ENCODE measurements at places on chromosomes 11 and 22.

GRCh38 chr11:34924714-34925113 lies 8.3 kb downstream of the PDHX start:
- no peak for DNase-seq

DNA sequence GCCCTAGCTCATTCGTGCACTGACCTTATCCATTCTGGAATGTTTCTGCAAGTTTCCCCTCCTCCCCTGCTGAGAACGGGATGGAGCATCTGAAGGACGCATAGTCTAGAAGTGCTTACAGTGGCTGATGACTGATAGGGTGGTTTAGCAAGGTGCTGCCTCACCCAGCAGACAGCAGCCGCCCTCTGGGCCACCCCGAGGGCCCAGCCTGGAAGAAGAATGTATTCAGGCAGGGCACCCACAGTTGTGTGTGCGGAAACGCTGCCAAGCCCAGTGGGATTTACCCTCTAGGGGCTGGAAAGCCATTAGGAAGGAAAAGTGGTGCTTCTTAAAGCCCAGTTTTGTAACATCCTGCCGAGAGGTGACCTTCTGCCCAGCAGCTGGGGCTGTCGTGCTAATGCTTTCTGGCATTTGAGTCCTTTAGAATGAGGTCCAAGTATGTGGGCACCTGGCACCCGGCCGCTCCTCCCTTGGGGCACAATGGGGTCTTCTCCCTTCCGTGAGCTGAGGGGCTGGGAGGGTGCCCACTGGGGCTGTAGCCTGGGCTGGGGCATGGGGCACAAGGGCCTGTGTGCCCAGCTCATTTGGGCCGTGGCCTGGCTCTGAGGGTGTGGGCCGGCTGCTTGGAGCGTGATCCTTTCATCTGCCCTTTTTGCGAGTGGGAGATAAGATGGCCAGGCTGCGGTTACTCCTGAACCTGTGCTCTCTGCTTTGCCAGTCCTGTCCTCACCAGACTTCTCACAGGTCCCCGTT lies 14.4 kb downstream of the FBLN1 start:
- no peak for DNase-seq

GRCh38 chr22:47307822-47308221 lies 545.4 kb downstream of the TBC1D22A start:
- DNase-seq = no peak

DNA sequence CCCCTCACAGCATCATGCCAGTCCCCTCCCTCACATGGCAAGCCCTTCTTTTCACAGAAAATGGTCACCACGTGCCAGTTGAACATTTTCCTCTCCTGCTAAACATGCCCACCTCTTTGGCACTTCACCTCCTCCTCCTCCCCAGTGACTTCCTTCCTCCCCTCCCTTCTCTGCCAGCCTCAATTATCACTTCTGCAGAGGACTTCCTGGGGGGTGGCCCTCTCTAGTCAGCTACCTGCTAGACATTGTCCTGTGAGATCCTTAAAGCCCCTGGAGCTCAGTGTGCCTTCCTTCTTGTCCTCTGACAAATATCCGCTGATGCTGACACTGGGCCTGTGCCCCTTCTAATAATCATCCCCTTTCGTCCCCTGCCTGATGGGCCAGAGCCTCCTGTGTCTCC lies 43.2 kb upstream of the E2F8 start:
- DNase-seq = no peak

- no peak for DNase-seq
Measured at GRCh38 chr11:26572770-26573402, 823 bp upstream of the MUC15 start.

GRCh38 chr11:63710476-63711217 lies 29.3 kb downstream of the RTN3 start:
- no peak for DNase-seq

GRCh38 chr11:30825723-30826122 lies 239.6 kb upstream of the MPPED2 start:
- DNase-seq = no peak

DNA sequence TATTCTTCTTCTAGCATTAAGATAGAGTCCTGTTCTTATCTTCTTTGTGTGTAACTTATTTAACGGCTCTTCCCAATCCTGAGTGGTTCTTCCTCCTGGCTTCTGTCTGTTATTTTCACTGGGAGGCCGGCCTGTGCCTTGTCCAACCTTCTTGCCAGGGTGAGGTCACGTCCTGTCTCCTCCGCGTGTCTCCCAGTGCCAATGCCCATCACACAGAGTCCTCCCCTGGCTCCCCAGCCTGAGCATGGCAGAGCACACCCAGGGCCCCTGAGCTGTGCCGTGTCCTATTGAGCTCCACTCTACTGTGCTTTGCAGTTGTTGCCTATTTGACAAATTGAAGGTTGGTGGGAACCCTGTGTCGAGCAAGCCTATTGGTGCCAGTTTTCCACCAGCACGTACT lies 487.3 kb downstream of the BRD1 start:
- no peak for DNase-seq

- DNase-seq = no peak
Measured at GRCh38 chr11:24585192-24585591, 88.3 kb downstream of the LUZP2 start.

DNA sequence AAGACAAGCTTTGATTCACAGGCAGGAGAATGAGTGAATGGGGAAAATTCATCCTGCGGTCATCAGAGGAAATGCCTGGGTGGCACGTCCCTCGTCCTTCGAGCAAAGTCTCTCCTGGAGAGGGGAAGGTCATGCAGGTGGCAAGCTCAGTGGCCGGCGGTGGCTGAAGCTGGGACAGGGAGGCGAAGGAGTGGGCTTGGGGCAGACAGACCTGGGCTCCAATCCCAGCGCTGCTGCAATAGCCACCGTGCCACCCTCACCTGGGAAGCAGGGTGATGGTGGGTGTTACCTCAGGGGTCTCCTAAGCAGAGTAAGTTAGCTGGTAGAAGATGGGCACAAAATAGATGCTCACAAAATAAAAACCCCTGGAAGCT lies 22.4 kb upstream of the CACNG2 start:
- no peak for DNase-seq

GRCh38 chr22:29037340-29037932 lies 24.2 kb downstream of the C22orf31 start:
- DNase-seq = no peak

GRCh38 chr11:129283141-129283540 lies 91.0 kb upstream of the ARHGAP32 start:
- no peak for DNase-seq

DNA sequence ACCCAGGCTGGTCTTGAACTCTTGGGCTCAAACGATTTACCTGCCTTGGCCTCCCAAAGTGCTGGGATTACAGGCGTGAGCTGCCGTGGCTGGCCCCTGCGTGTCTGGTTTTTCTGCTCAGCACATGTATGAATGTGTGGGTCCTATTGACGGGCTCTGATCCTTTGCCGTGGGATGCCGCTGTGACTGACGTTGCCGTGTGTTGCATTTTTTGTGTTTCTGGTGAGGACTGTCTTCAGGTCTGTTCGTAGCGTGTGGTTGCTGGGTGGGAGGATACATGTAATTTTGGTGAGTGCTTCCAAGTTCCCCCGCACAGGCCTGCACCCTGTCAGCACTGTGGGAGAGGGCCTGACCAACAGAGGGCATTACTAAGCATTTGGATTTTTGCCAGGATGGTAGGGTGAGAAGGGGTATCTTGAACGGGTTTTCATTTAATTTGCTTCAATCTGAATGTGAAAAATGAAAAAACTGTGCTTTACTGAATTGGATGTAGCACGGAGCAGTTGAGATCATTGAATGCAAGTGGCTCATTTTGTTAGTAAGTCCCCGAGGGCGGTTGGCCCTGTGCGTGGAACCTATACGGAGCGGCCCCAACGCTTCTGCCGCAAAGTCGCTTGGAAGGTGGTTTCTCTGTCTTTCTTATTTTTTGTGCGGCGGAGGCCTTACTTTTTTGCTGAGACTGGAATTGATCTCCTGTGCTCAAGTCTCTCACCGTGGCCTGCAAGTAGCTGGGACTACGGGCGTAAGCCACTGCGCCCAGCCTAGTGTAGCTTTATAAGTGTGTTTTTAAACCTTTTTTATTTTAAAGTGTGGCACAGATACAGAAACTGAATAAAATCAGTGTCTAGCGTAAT lies 8.2 kb downstream of the ZBED4 start:
- DNase-seq = no peak

DNA sequence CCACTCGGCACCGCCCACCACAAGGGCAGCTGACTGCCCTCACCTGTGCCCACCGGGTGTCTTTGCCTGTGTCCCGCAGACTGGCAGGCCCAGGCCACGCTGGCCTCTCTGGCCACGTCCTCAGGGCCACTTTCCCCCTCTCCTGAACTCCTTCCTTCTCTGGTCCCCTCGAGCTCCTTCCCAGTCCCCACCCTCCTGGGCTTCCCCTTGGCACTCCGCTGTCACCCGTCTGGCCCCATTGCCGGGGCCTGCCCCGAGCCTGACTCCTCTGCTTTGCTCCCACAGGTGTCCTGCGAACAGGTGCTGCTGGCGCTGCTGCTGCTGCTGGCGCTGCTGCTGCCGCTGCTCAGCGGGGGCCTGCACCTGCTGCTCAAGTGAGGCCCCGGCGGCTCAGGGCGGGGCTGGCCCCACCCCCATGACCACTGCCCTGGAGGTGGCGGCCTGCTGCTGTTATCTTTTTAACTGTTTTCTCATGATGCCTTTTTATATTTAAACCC lies 14.2 kb downstream of the MCAT start:
- DNase-seq = no peak

GRCh38 chr22:34960005-34960404 lies 106.0 kb upstream of the ISX start:
- DNase-seq = no peak

GRCh38 chr11:94543695-94544645 lies at the start of gene FUT4:
TSS of gene FUT4 (plus strand) at chr11:94543921. CDS start at chr11:94544134, 213 bp downstream.
- DNase-seq = peak; percentile 61

DNA sequence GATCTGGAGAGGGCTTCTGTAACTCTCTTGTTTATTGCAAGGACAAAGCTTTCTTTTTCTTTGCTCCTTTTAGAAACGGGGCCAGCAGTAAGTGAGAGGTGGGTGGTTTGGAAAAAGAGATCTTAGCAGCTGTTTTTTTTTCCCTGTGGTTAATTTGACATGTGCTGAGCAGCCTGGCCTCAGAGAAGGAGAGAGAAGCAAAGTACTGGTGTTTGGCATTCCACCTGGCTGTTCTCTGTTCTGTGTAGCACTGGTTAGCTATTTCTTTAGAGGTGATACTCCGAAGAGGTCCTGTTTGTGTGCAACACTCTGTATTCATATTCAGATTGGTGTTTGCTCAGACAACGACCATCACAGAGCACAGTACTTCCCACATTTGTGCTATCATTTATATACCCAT lies 80.8 kb upstream of the SORL1-AS1 start:
- DNase-seq = no peak

GRCh38 chr22:43878079-43878795 lies 13.6 kb downstream of the PNPLA5 start:
- DNase-seq = no peak

DNA sequence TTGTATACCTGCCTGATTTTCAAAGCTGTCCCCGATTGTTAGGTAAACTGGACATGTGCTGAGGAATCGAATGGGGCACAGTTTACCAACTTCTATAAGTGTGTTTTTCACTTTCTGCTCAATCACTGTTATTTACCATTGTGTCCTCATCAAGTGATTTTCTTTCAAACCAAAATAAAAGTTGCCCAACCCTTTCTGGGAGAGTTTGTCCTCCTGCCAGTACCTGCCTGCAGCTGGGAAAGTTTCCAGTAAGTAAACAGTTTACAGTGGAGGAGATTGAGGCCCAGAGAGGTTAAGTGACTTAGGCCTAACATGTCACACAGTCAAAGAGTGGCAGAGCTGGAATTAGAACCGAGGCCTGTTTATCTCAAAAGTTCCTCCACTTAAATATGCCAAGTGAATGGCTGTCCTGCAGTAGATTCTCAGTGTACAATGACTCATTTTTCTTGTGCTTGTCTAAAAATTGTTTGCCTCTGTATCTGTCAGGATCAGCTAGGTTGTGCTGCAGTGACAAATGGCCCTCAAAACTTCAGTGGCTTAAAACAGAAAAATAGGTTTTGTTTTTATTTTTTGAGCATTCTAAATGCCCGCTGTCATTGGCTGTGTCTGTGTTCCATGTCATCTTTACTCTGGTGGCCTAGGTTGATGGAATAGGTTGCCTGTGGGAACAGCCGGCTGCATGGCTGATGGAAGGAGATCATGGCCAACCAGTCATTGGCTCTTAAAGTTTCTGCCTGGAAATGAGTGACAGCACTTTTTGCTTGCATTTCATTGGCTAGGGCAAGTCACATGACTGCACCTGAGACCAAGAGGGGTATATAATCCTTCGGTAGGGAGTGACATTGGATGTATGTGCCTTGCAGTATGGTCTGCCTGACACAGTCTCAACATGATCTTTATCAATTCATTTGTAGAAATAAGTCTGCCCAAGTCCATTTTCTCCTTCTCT lies 61.8 kb upstream of the CRYBB3 start:
- DNase-seq = no peak

DNA sequence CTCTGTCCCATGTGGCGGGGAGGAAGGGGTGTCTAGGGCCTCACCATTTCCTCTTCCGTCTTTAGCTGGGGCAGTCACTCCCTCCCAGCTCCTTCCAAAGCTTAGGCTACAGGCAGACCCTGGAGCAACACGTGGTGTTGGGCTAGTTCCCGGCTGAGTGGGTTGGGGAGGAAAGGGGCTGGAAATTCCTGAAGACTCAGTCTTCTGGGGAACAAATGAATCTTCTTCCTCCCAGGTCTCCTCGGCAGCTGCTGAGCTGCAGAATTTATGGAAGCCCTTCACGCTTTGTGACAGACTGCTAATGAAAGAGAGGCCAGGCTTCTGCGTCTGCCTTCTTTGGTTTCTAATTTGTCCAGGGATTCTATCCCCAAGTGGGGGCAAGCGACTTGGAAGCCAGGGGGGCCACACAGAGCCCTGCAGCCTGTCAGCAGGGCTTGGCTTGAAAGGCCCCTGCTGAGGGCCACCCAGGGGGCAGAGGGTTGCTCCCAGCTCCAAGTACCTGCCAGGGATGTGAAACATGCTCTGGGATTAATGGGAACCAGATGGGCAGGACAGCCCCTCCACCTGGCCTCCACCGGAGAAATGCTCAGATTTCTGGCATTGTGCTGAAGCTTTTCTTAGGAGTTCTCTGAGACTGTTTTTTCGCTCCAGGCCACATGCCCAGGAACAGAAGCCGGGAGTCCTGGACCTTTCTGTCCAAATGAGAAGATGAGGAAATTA lies 123.1 kb downstream of the PKNOX2 start:
- DNase-seq = no peak

DNA sequence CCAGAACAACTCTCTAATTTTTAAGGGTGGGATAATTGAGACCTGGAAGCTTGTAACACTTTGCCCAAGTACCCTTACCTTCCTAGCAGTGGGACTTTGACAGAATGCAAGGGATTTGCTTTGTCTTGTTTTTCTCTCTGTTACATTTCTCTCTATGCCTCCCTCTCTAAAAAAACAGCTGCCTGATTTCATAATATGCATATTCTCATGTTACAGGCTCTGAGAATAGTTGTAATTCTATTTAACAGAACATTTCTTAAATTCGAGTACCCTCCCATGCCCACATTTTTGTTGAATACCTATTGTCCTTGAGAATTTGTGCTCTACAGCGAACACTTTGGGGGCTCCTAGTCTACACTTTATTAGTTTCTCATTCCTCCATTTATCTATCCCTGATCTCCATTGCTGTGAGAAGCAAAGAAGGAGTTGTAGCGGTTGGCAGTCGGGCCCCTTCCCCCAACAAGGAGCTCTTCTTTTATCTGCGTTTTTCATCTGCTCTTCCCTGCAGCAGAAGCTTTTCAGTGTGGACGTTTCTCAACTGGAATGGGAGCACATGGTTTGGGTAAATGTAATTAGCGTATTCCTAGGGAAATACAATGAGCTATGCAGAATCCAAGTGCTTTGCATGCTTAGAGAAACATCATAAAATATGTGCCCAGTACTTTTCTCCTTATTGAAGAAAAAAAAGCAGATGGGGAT lies 117.7 kb upstream of the CCDC90B start:
- DNase-seq = no peak

GRCh38 chr11:60891103-60891741 lies 15.2 kb downstream of the PRPF19 start:
- DNase-seq = no peak

Data from activated effector memory CD4-positive, alpha-beta T cell treated with Interleukin-2 at 50 U/mL for 16 hours (primary cell).